ENCODE measurements at places on chromosomes 1 and 21.
A peak's percentile ranks its signal among the peaks of the same experiment; 100 is the strongest.

DNA sequence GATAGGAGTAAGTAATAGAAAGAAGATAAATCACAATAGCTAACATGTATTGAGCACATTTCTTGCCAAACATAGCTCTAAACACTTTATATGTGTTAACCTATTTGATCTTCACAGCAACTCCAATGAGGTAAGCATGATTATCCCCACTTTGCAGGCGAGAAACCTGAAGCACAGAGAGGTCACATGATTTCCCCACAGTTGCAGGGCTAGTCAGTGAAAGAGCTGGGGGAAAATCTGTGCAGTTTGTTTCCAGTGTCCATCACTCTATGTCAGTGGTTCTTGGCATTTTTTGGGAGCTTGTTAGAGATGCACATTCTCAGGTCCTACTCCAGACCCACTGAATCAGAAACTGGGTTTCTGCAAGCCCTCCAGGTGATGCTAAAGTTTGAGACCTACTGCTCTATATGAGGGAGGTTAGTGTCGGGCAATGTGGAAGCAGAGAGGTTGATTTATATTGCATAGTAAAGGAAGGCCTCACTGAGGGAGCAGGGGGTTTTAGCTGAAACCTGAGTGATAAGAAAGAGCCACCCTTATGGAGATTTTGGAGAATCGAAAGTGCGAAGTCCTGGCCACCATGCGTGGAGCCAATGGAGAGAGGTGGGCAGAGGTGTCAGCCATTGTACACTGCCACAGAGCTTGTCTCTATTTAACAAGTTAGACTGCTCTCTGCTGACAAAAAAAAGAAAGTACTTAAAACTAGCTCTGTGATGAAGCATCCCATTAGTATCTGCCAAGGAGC lies 20.9 kb downstream of the MCOLN3 start:
- DNase-seq = no peak

DNA sequence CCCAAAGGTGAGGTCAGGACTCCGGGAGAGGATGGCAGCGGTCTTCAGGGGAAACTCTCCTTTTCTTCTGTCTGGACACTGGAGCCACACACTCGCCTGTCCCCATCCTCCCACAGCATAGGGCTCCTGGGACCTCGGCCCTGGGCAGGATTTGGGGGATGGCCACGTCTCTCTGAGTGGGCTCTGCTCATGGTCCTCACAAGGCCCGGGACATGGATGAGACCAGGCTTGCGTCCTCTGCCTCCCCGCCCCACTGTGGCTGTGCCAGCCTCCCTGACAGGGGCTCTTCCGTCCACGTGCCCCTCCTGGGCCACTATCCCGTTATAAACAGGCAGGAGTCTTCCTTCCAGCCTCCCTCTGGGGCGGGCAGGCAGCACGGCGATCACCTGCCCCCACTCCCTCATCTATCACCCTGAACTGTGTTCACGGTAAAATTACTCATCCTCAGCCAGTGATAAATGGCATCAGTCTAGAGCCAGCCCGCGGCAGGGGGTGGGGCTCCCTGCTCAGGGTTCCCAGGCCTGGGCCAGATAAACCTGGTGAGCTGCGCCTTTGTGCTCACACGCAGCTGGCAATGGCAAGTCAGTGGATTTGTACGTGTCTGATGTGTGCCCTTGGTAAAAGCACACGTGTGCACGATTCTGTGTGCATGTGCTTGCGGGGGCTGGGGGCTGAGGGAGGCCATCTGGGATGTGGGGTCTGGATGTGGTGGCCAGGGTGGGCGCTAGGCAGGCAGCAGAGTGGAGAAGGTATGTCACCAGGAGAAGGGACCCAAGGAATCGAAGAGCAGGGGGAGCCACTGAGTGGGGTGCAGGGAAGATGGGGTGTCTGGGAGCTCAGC lies 12.6 kb upstream of the SAMD11 start:
- DNase-seq = no peak

DNA sequence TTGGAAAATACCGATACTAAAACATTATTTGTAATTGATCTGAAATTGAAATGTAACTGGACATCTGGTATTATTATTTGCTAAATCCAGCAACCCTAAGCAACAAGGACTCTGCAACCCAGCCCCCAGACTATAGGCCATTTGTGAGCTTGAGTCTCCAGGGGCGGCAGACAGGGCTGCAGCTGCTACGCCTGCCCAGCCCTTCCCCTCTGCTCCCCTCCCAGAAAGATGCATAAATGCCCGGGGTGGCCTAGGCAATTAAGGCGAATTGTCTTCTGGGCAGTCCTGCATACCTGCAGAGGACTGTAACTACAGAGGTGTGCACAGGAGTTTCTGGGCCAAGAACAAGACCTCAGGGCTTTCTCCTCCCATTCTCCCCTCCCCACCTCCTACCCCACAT lies 41.2 kb upstream of the LBR start:
- no peak for DNase-seq

DNA sequence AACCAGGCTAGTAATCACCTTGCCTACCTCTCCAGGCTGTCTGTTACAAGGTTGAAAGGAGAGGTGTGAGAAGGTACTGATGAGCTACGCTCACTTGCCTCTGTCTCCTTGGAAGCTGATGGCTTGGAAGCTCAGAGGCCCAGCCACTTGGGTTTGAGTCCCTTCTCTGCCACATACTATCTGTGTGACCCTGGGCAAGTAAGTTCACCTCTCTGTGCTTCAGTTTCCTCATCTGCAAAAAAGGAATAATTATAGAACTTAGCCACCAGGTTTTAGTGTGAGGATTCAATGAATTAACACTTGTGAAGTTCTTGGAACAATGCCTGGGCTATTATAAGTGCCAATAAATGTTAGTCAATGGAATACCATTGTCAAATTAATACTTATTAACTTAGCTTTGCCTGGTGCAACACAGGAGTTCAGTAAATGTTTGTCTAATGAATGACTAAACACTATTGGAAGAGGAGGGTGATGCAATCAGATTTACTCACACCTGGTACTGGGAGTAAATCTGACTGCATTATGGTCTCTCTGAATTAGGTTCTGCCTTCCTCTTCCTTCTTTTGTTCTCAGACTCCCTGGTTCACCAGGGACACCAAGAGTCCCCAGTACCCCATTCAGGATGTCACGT lies 55.5 kb downstream of the TRABD2B start:
- peak; percentile 41 for DNase-seq

- DNase-seq = no peak
Measured at GRCh38 chr1:200128944-200129879, 101.7 kb downstream of the NR5A2 start.

DNA sequence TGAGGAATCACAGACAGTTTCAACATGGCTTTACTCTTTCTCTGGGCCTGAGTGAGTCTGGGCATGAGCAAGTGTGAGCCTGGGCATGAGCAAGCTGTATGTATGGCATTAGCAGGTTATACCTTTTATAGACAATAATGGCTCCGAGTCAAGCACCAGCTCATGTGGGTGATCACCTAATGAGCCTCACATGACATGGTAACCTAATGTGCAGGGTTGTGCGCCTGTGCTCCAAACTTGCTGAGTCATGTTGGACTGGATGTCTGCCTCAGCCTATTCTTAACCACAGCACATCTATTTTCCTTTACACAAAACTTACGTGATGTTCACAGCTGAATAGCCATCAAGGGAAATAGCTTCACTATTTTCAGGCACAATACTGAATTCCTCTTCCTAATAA lies 236.2 kb upstream of the NRIP1 start:
- DNase-seq = no peak

- DNase-seq = no peak
Measured at GRCh38 chr1:96521994-96522760, 199.4 kb upstream of the PTBP2 start.
